Stimulated activated CD4-positive, alpha-beta T cell treated with anti-CD3 and anti-CD28 coated beads, TNF-alpha, amount 100 ng/mL, for 1 hour (primary cell): ENCODE measurements at places on chromosomes 7 and 10.

DNA sequence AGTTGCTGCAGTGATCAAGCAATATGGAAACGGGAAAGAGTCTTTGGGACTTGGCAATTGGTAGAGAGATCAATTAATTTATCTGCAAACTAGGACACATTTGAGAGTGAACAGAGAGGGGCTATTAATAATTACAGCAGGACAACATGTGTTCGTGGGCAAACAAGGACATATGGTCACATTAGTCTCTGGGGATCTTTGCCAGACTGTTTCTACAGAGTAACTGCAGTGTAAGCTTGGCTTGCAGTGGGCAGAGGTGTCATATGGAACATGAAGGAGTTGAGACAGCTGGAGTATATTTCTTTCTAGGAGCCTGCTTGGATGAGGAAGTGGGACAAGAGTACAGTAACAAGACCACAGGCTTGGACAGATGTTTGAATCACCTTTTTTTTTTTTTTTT is 232.1 kb upstream of the LYZL1 start:
- no peak for DNase-seq

DNA sequence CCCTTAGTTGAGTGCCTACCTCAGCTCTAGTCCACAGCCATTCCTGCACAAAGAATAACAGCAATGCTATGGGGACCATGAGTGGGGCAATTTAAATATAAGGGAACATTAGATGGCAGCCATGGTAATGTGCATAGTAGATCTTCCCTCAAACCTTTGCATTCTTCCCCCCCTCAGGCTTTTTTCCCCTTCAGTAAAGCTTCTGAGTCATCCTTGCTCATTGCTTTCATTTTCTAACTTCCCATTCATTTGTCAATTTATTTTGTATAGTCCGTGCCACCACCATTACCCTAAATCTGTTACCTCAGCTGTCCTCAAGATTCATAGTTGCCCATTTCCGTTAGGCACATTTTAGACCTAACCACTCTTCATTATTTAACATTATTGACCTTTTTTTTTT is 10.7 kb downstream of the HECTD2 start:
- no peak for DNase-seq

DNA sequence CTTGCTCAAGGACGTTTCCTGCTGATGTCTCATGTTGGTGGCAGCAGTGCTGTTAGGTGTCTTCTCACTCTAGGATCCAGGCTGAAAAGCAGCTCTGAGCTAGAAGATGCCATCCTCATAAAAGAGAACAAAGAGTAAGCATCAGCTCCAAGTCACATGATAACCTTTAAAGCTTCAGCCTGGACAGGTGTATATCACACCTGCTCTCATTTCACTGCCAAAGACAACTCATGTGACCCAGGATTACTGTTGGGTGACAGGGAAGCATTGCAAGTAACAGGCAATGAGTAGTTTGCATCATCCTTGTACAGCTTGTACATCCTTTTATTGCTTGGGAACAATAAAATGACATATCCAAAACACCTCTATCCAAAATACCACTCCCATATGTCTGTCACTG is 423.4 kb upstream of the DPP6 start:
- DNase-seq: no peak

DNA sequence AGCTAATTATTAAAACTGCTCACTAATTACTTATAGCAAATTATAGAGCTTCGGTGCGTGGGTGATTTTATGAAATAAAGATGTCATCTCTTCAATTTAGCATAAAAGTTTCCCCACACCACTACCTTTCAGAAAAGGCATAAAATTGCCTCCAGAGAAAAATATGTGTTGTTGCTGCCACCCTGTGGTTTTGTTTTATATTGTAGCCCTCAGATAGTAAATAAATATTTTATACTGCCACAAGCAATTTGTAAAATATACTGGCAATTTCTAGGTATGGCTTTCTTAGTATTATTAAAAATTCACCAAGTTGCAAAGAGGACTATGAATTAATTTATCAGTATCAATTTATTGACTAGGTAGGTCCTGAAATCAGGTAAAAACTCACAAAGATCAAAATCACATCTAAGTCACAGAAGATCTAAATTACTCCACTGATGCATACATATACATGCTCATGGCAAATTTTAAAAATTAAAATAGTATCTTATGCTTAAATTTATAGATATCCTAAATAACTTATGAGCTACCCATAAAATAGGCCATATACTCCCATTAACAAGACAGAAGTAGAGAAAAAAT is 26.5 kb downstream of the ASNS start:
- no peak for DNase-seq

DNA sequence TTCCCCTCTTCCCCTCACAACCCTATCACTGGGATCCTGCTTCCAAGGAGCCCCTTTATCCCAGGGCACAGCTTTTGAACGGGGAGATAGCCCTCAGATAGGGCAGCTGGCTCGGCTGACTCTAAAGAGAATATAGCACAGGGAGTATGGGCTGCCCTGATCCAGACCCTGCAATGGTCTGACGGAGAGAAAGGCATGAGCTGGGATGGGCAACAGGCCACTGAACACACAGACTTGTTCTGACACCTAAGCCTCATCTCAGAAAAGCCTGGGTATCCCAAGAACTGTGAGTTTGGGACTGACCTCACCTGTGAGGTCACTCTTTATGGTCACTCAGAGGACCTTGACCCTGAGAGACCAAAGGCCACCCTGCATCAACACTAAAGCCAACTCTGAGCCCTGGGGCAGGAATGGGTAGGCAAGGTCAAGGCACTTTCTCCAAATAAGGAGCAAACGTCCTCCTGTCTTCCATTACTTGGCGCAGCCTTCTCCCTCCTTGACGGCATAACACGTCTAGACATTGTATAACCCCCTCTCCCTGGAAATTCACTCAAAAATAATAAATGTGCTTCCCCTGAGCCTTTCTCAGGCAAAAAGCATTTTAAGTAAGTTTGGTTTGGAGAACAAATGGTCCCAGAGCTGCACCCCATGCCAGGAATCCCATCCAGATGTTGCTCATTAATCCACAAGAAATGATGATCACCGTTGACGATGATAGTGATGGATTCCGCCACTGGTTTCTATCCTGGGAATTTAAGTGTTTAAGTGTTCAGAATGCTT is 8.2 kb upstream of the LRRC18 start:
- no peak for DNase-seq

GRCh38 chr7:1121476-1121875 is 33.6 kb downstream of the GPER1 start:
- no peak for DNase-seq
